T-helper 9 cell (primary cell): ENCODE measurements at places on chromosomes 11 and 22.

DNA sequence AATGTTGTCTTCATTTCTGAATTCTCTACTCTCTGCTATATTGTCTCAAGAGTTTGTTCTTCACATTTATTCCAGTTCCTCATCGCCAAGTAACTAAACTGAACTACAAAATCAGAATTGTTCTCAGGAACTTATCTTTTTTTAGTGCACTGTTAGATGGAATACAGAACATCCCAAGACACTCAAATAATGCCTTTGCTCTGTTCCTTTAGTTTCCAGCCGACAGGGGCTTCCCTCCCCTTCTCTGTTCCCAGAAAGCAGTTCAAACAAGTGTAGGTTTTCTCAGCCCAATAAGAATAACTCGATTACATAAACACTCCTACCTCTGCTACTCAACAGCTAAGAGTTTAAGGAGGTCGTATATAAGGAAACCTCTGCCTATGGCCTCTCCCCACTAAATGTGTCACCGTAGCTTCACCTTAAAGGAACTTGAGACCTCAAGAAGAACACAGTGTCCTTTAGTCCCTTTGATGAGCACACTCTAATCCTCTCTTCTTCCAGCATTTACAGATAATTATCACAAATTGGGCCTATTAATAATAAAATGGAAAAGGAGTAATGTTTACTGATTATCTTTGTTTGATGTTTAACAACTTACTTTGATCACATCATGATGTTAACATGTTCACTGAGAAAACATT lies 6.9 kb downstream of the POU2AF3 start:
- DNase-seq, result no peak

DNA sequence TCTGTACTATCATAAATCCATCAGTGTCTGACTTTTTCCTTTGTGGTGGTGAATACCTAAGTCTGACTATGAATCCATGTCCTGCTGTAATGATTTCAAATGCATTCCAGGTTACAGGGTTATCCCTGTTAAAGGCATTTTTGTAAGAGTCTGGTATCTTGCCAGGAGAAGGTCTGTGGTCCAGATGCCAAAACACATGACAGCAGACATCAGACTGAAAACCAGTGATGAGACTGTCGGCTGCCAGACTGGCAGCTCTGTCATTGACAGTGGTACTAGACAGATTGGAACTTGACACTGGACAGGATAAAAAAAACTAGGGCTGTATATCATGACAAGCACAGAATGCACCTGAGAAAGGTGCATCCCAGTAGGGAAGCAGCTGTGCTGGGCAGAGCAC lies 301.8 kb upstream of the FAT3 start:
- DNase-seq, result no peak

GRCh38 chr11:108927791-108928545 lies 263.1 kb downstream of the DDX10 start:
- DNase-seq, result no peak

DNA sequence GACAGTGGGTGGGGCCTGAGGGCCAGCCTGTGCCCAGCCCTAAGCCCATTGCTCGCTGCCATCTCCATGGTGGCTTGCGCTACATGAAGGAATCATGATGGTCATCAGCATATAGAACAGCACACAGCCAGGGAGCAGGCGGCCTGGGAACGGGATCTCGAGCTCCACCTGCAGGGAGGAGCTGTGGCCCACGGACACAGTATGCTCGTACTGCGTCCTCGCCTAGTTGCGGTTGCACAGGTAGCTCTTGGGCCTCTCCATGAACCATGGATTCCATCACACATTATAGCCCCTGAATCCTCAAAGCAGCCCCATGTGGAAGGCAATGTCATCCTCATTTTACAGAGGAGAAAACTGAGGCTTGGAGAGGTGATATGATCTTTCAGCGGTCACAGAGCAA lies 15.1 kb downstream of the SEC14L4 start:
- DNase-seq, result no peak

GRCh38 chr22:27776650-27776958 lies 25.0 kb downstream of the MN1 start:
- DNase-seq, result no peak

- no peak for DNase-seq
Measured at GRCh38 chr22:43901976-43902643, 10.3 kb upstream of the PNPLA5 start.

DNA sequence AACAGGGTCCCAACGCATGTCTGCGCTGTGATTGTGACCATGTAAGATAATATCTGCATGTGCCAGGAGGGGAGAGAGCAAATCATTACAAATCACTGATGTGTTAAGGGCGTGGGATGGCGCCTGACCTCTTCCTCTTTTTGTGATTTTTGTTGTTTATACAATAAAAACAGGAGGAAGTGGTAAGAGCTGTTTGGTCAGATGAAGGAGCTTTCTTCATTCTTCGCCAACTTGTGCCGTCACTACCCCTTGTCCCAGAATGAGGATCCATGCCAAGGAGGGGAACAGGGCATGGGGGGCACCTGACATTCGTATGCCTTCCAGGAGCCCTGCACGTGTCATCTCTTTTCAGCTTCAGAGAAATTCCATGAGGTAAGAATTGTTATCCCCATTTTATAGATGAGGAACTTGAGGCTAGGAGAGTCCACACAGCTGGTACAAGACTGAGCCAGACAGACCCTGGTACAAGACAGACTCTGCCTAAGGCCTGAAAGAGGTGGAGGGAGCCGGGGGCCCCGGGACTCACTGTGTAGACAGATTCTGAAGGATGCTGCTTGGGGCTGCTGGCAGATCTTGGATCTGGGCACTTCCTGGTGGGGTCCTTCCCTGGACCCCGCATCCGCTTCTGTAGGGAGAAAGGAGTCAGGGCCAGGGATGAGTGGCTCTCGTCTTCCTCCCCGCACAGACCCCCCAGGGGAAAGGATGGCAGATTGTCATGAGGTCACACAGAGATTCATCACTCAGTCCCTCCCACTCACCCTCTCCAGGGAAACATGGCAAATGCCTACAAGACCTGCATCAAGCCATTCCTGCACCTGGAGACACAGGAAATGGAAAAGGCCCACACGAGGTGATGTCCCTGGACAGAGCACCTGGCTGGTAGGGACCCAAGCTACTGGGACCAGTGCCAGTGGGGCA lies 34.6 kb downstream of the NFAM1 start:
- DNase-seq, result no peak

- no peak for DNase-seq
Measured at GRCh38 chr22:34129691-34130486, 209.6 kb upstream of the LARGE1 start.

GRCh38 chr11:108466405-108466804 lies 924 bp downstream of the C11orf65 start:
- DNase-seq, result no peak

DNA sequence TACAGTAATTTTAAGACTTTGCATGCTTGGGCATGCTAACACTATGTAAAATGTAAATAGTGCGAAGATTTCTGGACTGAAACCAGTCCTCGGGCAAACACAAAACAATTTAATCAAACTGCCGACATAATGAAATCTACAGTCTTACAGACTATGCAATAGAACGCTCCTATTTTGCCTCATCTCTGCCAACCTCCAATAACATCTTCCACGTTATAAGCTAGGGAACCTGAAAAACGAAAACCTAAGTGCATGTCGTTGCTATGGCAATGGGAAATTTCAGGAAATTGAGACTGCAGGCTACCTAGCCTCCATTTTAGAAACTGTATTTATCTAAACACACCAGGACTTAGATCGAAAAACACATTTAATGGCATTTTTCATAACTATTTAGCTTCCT lies 1.1 kb downstream of the CSTF3 start:
- DNase-seq, result no peak

DNA sequence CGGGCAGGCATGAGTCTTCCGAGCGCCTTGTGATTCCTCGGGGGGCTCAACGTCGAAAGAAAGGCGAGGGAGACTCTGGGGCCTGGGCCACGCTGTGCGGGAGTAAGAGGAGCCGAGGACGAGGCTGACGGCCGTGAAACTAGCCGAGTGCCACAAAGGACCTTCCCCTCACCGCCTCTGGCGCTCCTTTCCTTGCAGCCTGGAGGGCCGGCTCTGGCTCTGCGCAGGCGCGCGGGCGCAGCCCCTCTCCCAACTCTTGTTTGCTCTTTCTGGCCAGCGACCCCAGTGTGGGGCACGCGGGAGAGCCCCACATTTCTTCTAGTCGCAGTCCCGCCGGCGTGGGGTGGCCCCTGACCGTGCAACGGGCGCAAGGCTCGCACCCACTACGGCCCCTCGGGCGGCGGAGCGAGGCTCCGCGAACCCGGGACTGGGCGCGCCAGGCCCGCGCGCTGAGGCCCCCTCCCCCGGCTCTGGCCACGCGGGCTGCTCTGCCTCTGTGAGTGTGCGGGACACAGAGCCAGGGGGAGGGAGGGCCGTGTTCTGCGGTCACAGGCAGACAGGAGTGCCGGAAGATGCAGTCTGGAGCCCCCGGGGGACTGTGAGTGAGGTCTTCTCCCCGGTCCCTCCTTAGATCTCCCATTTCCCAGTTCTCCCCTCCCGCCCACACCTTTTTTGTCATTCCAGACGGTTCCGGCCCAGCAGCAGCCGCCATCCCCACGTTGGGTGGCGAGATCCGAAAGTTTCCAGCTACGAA lies 1.0 kb upstream of the TOB2 start:
- DNase-seq, result peak; percentile 52

GRCh38 chr22:47165338-47166032 lies 403.0 kb downstream of the TBC1D22A start:
- no peak for DNase-seq

GRCh38 chr11:3840870-3841425 lies at the start of gene RHOG:
Gene RHOG (minus strand): TSS chr11:3840959. CDS start chr11:3828138, 12,821 bp downstream.
- peak; percentile 56 for DNase-seq
